Cerebellar cortex (tissue), 1 donor: ENCODE measurements at places on chromosomes 2 and 18.

- DNase-seq: no peak
Observed at GRCh38 chr2:23409248-23409647, 24.3 kb downstream of the KLHL29 start.

GRCh38 chr2:138610201-138610953 lies 108.8 kb downstream of the SPOPL start:
- DNase-seq: no peak

DNA sequence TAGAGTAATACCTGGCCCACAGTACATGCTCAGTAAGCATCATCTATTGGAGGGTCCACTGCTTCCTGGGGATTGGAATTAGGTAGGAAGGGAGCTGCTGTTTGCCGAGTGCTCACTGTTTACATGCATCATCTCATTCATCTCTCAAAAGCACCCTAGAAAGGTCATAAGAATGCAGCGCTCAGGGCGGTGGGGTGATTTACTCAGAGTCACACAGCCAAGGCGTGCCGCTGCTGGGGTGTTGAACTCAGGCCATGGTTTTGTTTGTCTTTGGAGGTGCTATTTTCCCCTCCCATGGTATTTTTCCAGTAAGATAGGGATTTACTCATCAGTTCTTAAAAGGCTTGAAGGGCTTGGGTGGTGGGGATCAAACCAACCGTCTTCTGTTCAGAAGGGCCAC lies 227.5 kb downstream of the LDLRAD4 start:
- no peak for DNase-seq

- no peak for DNase-seq
Observed at GRCh38 chr2:235045973-235046343, 94.1 kb downstream of the SH3BP4 start.

- DNase-seq: peak; percentile 90
Observed at GRCh38 chr2:100262555-100263320, 59.6 kb downstream of the LONRF2 start.
